ENCODE measurements at places on chromosomes 2 and 18.

DNA sequence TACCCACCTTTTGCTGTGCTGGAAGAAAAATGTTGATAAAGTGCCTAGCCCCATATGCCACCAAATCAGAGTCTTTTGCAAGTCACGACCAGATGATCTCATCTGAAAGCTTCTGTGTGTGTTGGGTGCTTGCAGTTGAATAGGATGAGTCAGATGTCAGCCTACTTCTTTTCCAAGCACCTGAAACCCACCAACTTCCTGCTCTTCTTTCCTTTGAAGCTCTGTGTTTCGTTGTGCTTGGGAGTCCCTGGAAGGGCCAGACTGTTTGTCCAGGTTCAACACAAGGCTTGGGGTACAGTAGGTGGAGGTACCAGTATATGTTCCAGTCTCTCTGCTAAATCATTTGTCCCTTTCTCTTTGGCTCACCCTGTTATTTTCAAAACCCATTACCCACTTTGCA lies 36.8 kb upstream of the LCLAT1 start:
- peak; percentile 31 for DNase-seq

DNA sequence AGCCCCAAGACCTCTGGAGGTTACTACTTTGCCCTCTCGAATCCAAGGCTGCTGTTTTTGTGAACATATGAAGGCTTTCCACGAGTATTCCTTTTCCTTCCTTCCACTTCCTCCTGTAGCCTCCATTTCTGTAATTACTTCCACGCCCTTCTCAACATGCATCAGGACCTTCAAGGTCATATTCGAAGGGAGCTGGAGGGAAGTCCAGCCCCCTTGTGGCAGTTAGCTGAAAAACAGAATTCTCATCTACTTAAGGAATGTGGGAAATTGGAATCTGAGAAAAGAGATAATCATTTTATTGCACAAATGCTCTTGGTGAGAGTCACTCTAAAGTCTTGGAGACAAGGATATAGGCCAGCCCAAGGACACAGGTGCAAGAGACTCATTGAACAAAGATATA lies 1000.2 kb downstream of the TDRD15 start:
- DNase-seq, result no peak

GRCh38 chr2:238295144-238296112 lies 7.0 kb upstream of the PER2 start:
- DNase-seq, result no peak

DNA sequence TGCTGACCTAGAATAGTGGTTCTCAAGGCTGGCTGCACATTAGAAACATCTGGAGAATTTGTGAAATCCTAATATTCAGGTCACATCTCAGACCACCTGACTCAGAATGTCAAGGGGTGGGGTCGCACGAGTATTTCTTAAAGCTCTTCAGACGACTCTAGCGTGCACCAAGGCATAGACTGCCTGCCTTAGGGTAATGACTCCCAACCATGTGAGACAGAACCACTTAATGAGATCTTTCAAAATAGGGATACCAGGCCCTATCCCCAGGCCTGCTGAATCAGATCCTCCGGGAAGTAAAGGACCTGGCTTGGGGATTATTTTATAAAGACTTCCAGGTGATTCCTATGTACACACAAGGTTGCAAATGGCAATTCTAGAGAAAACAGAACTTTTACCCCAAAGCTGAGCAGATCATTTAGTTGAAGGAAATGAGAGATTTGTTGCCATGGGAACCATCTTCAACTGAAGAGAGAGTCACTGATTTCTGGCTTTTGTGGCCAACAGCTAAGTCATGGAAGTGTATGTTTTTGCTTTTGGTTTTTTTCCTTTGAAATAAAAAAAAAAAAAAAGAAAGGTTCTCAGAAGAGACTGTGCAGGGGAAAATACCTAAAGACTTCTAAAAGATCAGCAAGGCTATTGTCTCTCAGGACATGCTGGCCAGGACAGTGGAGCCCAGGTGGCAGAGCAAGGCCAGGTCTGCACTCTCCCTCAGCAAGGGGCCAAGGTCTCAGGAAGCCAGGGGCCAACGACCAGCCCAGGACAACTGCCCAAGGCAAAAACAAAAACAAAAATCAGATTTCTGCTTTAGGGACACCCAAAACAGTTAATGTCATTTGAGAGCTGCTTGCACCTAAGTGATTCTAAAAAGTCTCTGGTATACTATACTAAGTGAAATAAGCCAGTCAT lies 15.3 kb upstream of the LOXHD1 start:
- DNase-seq, result no peak

GRCh38 chr2:196140213-196140612 lies 31.2 kb downstream of the STK17B start:
- DNase-seq, result no peak

GRCh38 chr2:170434900-170435621 lies 257.1 kb downstream of the MYO3B start:
- DNase-seq, result no peak

DNA sequence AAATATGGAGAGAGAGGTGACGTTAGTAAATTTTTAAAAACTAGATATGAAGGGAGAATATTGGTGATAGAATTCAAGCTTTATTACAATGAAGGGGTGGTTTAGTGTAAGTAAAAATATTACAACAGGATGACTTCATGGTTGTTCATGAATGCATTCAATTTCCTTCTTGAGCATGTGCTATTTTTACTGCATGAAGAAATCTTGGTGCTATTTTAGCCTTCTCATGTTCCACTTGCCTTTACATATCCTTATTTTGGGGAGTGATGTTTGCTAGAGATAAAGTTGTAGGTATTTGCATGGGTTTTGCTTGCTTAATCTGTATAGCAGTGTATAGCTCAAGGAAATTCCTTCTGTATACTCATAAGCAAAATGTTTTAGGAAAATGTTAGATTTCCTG lies 195.0 kb upstream of the MMADHC start:
- DNase-seq, result no peak

- no peak for DNase-seq
Observed at GRCh38 chr2:236583621-236584203, 14.1 kb downstream of the ACKR3 start.

- no peak for DNase-seq
Observed at GRCh38 chr2:119488245-119489214, 35.8 kb downstream of the SCTR start.

GRCh38 chr2:201420442-201421113 lies 30.7 kb downstream of the TRAK2 start:
- DNase-seq, result no peak

DNA sequence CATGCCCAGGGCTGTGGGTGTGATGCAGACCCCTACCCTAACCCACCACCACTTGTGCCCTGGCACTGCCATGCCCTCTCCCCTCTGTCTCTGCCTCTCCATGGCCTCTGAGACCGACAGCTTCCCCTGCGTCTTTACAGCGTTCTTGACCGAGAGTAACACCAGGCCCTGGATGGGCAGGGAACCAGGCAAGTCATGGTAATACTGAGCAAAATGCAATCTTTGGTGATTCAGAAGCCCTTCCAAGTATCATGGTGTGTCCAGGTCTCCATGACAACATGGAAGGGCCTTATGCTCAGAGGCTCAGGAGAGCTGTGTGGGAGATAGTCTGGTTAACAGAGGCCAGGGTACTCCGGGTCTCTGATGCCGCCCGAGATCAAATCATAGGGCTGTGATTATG lies 176.1 kb downstream of the KLHL29 start:
- DNase-seq, result no peak

DNA sequence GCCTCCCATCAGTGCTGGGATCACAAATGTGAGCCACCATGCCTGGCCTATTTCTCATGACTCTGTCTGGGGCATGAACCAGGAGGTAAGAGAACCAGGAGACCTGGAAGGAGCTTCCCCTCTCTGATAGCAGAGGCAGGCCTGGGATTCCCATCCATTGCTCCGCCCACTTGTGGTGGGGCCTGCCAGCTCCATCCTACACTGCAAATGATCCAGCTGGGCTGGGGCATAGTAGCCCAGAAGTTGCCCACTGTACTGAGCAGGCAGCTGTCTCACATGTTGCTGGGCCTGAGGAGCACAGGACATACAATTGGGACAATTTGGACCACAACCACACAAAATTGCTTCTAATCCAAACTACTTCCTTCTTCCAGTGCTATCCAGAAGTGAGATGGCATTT lies 91.0 kb downstream of the MARCHF4 start:
- no peak for DNase-seq

GRCh38 chr2:145416640-145417039 lies 896.7 kb upstream of the ZEB2 start:
- DNase-seq, result no peak

- DNase-seq, result no peak
Observed at GRCh38 chr2:75099521-75099922, 99.8 kb downstream of the TACR1 start.

- DNase-seq, result no peak
Observed at GRCh38 chr2:25808006-25808383, 70.3 kb downstream of the ASXL2 start.

DNA sequence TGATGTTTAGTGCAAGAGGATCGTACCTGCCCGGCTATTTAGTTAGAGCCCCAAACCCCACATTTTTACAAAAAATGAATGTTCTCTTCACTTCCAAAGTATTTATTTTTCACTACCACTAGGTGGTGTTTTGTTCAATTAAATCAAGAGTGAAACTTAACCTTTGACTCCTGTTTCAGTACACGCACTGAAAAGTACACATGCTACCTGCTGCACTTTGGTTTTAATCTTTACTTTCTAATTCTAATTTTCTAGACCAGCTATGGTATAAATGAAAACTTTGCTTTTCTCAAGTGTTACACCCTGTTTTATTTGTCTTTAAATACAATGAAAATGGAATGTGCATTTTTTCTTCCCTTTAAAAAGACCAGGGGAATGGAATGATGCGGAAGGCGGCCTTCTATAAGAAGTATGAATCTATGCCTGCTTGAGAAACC lies 31.4 kb upstream of the CHN1 start:
- no peak for DNase-seq

- no peak for DNase-seq
Observed at GRCh38 chr2:104656571-104657163, 197.2 kb upstream of the POU3F3 start.

Measured in CD4-positive, alpha-beta T cell treated with Interleukin-6 for 4 hours (primary cell).